Activated CD4-positive, alpha-beta T cell treated with anti-CD3 and anti-CD28 coated beads, Interleukin-2, amount 10 ng/mL, durations not matched to agents 24 days and 14 days (primary cell): ENCODE measurements at places on chromosomes 12 and 14. TPM values are rescaled to one million over a fixed set of nuclear protein-coding genes. Genes with fewer than 3 reads are reported as not detected.

- no peaks in the 10 kb centered on the region for H3K4me1 ChIP-seq
- H3K36me3 ChIP-seq: no peaks in the 10 kb centered on the region
- no peak overlapping the region for H3K4me3 ChIP-seq
- no peak for DNase-seq
- peaks cover 14% of the 10 kb centered on the region for H3K27me3 ChIP-seq
These were observed 52.2 kb upstream of the CD163 start for GRCh38 chr12:7555752-7556151.

- H3K27me3 ChIP-seq: peaks cover 9% of the 10 kb centered on the region
- no peak overlapping the region for H3K27ac ChIP-seq
- H3K4me1 ChIP-seq: no peaks in the 10 kb centered on the region
- no peak overlapping the region for H3K4me3 ChIP-seq
These were observed 348.3 kb upstream of the SFSWAP start for GRCh38 chr12:131362291-131363211.

- H3K4me3 ChIP-seq: peak overlapping the region; percentile 37
- H3K36me3 ChIP-seq: peaks cover 2% of the 10 kb centered on the region
- peak overlapping the region; percentile 79 for H3K27ac ChIP-seq
- H3K4me1 ChIP-seq: peaks cover 47% of the 10 kb centered on the region
- H3K27me3 ChIP-seq: no peaks in the 10 kb centered on the region
These were observed 21.5 kb upstream of the IFNG start for GRCh38 chr12:68180792-68181744.

DNA sequence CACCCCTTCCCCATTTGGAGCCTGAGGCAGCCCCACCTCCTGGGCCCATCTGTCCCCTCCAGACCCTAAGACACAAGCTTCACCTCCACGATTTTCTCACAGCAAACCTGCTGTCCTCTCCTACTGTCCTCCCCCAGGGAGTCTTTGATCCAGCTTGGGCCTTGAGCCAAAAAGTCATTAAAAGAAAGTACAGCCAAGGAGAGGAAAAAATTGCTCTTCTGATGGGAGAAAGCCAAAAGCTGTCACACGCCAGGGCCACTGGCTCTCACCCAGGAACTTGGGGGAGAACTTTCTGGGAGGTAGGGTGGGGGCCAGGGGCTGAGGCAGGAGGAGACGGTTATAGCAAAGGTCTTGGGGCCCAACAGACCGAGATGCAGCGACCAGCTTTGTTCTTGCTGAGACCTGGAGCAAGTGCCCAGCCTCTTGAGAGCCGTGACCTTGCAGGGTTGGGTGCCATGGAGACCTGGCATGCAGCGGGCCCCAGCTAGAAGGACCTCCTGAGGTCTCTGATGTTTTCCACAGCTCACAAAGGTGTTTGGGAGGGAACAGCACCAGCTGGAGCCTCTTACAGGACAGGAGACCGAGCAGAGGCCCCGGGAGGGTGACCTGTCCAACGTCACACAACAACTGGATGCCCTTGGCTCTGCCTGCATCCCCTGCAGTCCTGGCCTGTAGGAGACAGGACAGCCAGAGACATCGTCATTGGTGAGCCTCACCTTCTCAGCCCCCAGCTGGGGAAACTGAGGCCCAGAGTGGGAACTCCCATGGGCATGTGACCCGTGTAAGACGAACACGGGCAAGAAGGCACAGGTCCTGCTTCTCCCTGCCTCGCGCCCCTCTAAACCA, 124.5 kb downstream of the CALM1 start:
- H3K27me3 ChIP-seq: no peaks in the 10 kb centered on the region
- H3K27ac ChIP-seq: no peak overlapping the region
- H3K4me3 ChIP-seq: no peak overlapping the region
- no peaks in the 10 kb centered on the region for H3K4me1 ChIP-seq

DNA sequence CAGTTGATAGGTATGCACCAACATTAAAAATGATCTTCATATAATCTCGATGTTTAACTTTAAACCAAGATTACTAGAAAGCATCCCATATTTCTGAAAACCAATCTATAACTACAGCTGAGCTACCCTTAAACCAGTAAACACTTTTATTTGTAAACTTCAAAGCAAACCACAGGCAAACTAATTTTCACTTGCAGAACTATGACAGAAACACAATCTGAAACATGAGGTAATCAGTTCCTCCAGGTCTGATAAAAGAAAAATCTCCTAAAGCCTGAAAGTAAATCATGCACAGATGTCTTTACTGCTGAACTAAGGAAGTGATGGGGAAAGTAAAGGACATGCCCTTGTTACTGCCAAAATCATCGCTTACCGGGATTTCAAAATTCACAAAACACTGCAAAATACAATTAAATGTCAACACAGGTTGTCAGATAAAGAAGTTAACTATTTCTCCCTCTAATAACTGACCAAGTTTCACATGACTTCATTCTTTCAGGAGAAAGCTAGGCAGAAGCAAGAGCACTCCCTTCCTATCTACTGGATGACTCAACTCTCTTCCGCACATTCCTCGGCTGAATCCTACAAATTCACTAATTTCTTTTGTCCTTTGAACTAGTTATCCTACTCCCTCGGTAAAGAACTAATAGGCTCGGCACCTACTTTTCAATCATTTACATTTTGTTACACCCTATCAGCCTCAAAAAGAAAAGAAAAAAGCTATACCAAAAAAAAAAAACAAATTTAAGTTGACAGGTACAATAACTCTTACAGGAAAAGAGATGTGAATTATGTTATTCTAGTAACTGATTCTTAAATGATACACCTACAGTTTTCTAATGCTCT, 1.4 kb downstream of the EEA1 start:
- H3K4me3 ChIP-seq: peak overlapping the region; percentile 89
- peaks cover 6% of the 10 kb centered on the region for H3K27me3 ChIP-seq
- H3K4me1 ChIP-seq: peaks cover 29% of the 10 kb centered on the region
- H3K27ac ChIP-seq: peak overlapping the region; percentile 96
- peak; percentile 57 for DNase-seq

GRCh38 chr14:59537476-59537875, 39.1 kb downstream of the CCDC175 start:
- H3K4me1 ChIP-seq: no peaks in the 10 kb centered on the region
- DNase-seq: no peak
- peaks cover 5% of the 10 kb centered on the region for H3K27me3 ChIP-seq
- H3K27ac ChIP-seq: no peak overlapping the region
- no peaks in the 10 kb centered on the region for H3K36me3 ChIP-seq

DNA sequence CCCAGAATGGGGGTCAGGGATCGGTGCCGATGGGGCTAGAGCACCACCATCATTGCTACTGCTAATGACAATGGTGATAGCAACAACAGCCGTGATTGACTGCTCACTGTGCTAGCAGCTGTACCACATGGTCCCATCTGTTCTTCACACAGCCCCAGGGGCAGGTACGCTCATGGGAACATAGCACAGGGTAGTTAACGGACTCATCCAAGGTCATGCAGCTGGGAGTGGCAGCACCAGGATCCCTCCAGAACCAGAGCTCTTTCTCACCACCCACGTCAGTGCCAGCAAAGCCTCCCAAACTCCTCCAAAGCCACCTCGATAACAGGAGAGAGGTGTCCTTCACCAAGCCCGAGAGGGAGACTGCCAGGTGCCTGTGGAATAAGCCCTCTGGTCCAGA, 11.2 kb upstream of the DYNC1H1 start:
- no peak overlapping the region for H3K27ac ChIP-seq
- H3K4me3 ChIP-seq: no peak overlapping the region
- no peak for DNase-seq
- peaks cover 2% of the 10 kb centered on the region for H3K36me3 ChIP-seq

DNA sequence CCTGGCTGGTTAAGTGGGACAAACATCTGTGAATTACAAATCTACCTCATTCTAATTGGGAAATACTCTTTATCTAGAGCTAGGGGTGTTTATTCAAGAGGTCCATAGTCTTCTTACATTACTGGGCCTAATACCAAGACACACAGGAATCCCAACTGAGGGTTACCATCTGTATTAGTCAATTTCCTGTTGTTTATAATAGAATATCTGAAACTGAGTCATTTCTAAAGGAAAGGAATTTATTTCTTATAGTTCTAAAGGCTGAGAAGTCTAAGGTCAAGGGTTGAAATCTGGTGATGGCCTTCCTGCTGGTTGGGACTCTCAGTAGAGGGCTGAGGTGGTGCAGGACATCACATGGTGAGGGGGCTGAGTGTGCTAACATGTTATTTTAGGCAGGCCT, 36.0 kb downstream of the RTRAF start:
- H3K27ac ChIP-seq: no peak overlapping the region
- H3K4me1 ChIP-seq: peaks cover 31% of the 10 kb centered on the region
- peaks cover 1% of the 10 kb centered on the region for H3K27me3 ChIP-seq
- H3K4me3 ChIP-seq: no peak overlapping the region

DNA sequence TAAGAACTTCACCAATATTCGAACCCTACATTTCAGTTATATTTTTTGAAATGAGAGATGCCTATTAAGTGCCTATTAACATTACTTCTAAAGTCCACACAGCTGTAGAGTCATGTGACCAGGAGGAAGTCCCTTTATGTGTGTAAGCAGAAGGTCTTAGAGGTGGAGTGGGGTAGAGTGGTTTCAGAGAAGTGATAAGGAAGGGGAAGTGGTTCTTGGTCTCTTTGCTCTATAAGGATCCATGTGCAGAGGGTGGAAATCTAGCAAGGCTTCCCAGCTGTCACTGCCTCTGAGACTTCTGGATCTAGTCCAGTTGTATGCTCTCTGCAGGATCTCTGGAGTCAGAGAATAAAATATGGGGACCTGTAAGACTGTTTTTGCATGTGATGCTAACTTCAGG, 673.9 kb downstream of the FLRT2 start:
- H3K27ac ChIP-seq: no peak overlapping the region
- no peak overlapping the region for H3K4me3 ChIP-seq
- H3K27me3 ChIP-seq: no peaks in the 10 kb centered on the region
- no peaks in the 10 kb centered on the region for H3K4me1 ChIP-seq
- H3K36me3 ChIP-seq: no peaks in the 10 kb centered on the region
- no peak for DNase-seq

DNA sequence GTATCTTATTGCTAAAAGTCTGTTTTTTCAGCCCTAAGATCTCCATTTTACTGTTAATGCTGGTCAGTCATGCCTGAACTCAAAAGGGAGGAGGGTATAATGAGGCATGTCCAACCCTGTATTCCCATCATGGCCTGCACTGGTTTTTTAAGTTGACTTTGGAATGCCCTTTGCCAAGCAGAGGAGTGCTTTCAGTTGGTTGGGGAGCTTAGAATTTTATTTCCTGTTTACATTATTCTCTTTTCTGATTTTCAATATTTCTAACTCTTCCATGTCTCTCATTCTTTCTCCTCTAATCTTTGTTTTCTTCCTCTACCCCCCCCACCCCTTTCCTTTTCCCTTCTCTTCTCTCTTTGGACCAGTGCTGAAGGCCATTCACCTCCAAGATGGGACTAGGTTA, 4.9 kb upstream of the DHRS2 start:
- peaks cover 20% of the 10 kb centered on the region for H3K4me1 ChIP-seq
- DNase-seq: no peak
- no peak overlapping the region for H3K27ac ChIP-seq
- peaks cover 8% of the 10 kb centered on the region for H3K27me3 ChIP-seq

GRCh38 chr12:79186506-79186905, 321.9 kb downstream of the SYT1 start:
- DNase-seq: no peak
- no peak overlapping the region for H3K27ac ChIP-seq
- no peaks in the 10 kb centered on the region for H3K27me3 ChIP-seq
- H3K4me3 ChIP-seq: no peak overlapping the region

GRCh38 chr12:105574056-105574715, 243.7 kb downstream of the C12orf75 start:
- H3K4me3 ChIP-seq: no peak overlapping the region
- H3K36me3 ChIP-seq: no peaks in the 10 kb centered on the region
- no peak overlapping the region for H3K27ac ChIP-seq
- peaks cover 2% of the 10 kb centered on the region for H3K27me3 ChIP-seq
- no peak for DNase-seq

DNA sequence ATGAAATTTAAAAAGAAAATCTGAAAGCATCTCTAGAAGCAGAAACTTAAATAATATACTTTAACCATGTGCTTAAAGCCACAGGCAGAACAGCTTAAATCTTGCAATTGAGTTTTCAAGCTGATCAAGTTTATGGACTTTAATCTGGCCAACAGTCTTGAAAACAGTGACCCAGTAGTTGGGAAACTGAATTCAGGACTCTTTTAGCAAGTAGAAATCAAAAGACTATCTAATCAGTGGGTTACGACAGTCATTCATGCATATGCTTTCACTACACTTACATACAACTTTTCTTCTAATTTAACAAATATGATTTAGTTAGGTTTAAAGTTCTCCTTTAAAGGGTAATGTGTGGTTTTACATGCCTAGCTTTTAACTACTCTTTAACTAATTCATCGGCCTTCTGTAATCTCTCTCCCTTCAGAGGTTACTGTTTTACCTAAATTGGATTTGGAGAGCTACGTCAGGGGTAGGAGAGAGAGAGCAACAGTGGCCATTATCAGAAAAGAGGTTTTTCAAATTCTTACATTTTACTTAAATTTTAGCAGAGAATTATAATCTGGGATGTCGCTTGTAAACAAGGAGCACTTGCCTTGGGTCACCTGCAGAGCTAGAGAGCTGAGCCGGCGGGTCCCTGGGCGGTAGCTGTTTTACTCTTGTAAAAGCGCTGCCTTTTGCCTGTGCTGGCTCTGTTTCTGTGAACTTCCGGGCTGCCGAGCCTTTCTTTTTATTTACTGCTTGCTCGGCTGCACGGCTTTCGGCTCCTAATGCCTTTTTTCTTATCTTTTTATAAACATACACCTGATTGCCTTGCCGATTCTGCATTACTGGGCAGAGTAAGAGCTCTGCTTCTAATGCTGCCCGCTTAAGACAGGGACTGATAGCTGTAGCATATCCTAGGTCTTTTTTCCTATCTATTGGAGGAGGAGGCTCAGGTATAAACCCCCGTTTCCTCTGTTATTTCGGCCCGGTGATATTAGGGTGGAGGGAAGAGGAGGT, 17.4 kb upstream of the LYZ start:
- peak overlapping the region; percentile 73 for H3K4me3 ChIP-seq
- peak; percentile 82 for DNase-seq
- H3K36me3 ChIP-seq: no peaks in the 10 kb centered on the region
- H3K4me1 ChIP-seq: peaks cover 20% of the 10 kb centered on the region
- H3K27me3 ChIP-seq: peaks cover 17% of the 10 kb centered on the region

DNA sequence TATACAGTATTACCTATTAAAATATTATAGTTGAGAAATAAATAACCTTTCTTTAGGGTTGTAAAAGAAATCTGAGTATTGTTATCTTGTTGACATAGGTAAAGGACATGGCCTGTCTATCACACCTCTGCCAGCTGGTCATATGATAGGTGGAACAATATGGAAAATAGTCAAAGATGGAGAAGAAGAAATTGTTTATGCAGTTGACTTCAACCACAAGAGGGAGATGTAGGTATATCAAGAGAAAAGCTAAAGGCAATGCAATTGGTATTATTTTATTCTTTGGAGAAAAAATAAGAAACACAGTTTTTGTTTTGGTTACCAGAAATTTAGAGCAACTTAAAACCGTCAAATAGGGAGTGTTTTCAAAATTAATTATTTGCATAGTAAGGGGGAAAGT, 13.5 kb downstream of the CPSF2 start:
- DNase-seq: peak; percentile 47
- H3K27me3 ChIP-seq: no peaks in the 10 kb centered on the region
- H3K36me3 ChIP-seq: peaks cover 38% of the 10 kb centered on the region
- H3K4me1 ChIP-seq: peaks cover 2% of the 10 kb centered on the region
- no peak overlapping the region for H3K27ac ChIP-seq

SLCO1B1 gene
- not detected in 2 replicates for total RNA-seq

RTL1 gene
- total RNA-seq: not detected in 2 replicates

PLEKHG7 gene
- total RNA-seq: not detected in 2 replicates

ZNF605 gene
- total RNA-seq: 6.6 and 7.6 TPM in 2 replicates

DAO gene
- total RNA-seq: not detected in 2 replicates

ITPR2 gene
- total RNA-seq: 46.0 and 46.2 TPM in 2 replicates

BCAT1 gene
- 49.7 and 51.9 TPM in 2 replicates for total RNA-seq

SLC6A12 gene
- total RNA-seq: not detected in 2 replicates

TAS2R13 gene
- total RNA-seq: 1.1 and 1.3 TPM in 2 replicates

LYZ gene
- total RNA-seq: not detected in 2 replicates

COL2A1 gene
- total RNA-seq: 0.07 TPM in 1 of 2 replicates, not detected in the other

LMO3 gene
- not detected in 2 replicates for total RNA-seq

NEDD1 gene
- total RNA-seq: 58.8 and 62.7 TPM in 2 replicates

PRR4 gene
- 0.62 and 2.0 TPM in 2 replicates for total RNA-seq

PZP gene
- not detected in 2 replicates for total RNA-seq

SAMD4A gene
- total RNA-seq: 4.6 and 5.7 TPM in 2 replicates

PTGDR gene
- total RNA-seq: 0.17 and 0.33 TPM in 2 replicates
